ENCODE measurements at places on chromosomes 4 and X.
A peak's percentile ranks its signal among the peaks of the same experiment; 100 is the strongest.

GRCh38 chr4:94523617-94524016 is 71.9 kb downstream of the PDLIM5 start:
- DNase-seq, result no peak

DNA sequence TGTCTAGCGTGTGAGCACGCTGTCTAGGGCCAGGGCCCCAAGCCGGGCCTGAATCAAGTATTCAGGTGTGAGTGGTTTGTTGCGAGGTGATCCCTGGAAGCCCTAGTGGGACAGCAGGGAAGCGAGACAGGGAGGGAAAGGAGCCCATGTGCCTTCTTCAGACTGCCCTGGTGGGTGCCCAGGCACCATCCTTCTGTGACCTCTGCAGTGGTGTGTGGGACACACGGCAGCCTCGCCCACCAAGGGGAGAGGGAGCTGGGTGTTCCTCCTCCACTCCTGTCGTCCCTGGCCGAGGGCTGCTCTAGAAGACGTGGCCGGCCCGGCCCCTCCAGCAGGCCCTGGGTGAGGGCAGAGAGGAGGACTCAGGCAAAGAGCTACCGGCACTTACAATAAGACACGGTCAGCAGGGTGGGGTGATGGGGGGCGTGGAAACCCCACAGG is 47.4 kb downstream of the HTRA3 start:
- DNase-seq, result no peak

DNA sequence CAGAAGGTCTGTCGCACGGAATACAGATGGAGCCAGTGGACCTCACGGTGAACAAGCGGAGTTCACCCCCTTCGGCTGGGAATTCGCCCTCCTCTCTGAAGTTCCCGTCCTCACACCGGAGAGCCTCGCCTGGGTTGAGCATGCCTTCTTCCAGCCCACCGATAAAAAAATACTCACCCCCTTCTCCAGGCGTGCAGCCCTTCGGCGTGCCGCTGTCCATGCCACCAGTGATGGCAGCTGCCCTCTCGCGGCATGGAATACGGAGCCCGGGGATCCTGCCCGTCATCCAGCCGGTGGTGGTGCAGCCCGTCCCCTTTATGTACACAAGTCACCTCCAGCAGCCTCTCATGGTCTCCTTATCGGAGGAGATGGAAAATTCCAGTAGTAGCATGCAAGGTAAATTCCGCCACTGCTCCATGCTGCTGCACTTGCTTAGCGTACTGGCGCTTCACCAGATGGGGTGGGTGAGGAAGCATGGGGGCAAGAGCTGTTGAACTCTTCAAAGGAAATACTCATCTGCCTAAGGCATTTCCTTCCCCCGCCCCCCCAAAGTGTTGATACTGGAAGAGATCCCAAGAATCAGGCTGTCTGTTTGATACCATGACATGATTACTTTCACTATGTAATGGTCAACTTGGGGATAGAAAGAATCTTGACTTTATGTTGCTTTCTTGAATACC is 24.8 kb downstream of the KLF3 start:
- no peak for DNase-seq

GRCh38 chr4:174989791-174990190 is 71.6 kb downstream of the ADAM29 start:
- DNase-seq, result no peak

GRCh38 chrX:154724993-154725756 is 25.7 kb downstream of the GAB3 start:
- no peak for DNase-seq

DNA sequence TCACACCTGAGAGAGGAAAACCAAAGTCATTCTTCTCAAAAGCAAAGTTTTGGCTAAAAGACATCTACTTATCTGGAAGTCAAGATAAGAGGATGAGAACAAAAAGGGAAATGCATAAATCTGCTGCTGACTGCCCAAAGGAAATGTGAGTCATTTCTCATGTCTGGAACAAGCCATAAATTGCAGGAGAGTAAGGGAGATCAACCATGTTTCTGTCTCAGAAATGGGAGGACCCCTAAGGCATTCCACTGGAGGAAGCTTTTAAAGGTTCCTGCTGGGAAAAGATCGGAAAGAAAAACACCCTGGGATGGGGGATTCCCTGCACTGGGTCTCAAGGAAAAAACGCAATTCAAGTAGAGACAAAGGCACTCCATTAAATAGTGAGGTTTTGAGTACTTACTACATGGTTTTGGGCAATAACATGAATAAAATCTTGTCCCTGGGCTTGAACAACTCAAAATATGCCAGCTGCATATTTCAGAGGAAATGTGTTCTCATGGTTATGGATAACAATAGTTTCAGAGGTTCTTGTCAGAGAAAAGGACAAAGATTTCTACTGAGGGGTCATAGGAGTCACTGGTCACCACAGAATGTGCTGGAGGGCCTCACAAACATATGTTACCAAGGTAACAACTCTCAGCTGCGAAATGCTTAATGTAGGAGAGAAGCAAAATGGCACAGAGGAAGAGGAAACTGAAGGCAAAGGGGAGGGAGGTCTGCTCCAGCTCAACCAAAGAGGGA is 19.3 kb downstream of the GPR143 start:
- no peak for DNase-seq

DNA sequence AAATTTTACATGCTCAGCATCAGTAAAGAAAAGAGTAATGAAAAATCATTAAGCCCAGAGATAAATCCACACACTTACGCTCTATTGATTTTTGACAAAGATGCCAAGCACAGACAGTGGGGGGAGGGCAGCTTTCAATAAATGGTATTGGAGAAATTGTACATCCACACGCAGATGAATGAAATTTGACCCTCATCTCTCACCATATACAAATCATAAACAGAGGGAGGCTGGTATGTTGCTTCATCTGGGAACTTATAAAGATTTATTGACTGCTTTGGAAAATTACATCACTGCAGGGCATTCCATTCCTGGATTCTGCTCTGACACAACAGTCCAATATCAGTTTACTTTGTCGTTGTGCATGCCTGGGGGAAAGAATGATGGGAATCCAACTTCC is 58.4 kb upstream of the XAGE1A start:
- DNase-seq, result no peak

- DNase-seq, result no peak
Measured at GRCh38 chr4:1793940-1794808, 1.1 kb downstream of the FGFR3 start.

DNA sequence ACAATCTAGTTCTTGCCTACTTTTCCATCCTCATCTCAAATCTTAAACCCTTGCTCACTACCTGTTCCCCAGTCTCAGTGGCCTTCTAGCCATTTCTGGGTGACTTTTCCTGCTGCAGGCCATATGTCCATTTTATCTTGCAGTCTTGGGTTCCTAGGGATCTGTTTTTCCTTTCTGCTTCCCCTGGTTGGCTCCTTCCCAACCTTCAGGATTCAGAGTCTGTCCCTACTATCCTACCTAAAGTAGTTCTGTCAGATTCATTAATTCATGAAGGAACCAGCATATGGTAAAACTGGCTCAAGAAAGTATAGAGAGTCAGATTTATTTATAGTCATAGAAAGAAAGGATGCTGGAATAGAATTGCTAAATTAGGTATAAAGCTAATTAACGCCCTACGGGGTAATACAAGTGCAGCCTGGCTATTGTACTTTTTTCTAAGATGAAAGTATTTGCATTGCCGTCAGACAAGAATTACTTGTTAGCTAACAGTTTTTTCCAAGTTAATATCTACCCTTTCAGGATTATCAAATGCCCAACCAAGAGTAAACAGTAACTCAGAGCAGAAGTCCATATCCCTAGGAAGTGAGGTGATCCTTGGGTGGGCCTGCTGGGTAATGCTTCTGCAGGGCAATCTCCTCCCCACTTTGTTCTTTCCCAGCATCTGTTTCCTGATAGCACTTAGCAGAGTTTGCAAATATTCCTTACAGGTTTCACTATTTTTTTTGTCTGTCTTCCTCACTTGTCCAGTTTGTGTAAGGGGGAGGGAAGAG is 63.6 kb downstream of the REPS2 start:
- DNase-seq, result no peak

GRCh38 chr4:99653916-99654315 is 3.7 kb downstream of the C4orf54 start:
- DNase-seq, result no peak

DNA sequence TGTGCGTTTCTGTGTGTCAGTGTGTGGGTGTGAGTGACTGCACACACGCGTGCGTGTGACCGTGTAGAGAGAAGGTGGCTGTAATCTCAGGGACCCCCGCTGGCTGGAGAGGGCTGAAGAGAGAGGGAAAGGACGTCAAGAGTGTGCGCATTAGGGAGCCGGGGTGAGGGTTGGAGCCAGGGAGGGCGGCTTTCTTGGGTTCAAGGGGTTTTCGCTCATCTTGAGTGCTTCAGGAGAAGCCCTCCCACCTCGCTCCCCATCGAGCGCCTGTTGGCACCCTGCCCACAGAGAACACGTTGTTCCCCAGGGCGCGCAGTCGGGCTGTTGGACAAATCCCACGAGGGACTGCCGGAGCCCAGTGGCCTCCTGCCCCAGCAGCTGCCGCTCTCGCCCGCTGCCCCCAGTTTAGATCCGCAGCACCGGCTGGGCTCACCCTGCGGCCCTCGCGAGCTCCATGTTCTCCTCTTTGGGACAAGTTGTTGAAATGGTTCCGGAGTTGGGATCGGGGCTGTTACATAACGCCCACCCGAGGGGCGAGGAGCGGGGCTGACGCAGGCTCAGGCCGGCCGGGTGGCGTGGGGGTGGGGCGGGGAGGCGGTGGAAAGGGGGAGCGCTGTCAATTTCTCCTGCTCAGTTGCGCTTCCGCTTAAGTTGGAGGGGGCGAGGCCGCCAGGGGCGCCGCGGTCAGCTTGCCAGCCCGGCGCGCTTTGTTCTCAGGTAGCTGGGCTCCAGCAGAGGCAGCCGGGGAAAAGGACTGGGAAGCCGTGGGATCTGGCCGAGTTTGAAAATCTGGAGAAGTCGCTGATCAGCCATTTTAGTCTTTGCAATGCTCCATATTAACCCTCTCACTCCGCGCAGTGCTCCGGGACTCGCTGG is 1.6 kb downstream of the GRIA2 start:
- DNase-seq, result peak; percentile 69

- no peak for DNase-seq
Measured at GRCh38 chr4:100889898-100890297, 372.1 kb upstream of the EMCN start.

DNA sequence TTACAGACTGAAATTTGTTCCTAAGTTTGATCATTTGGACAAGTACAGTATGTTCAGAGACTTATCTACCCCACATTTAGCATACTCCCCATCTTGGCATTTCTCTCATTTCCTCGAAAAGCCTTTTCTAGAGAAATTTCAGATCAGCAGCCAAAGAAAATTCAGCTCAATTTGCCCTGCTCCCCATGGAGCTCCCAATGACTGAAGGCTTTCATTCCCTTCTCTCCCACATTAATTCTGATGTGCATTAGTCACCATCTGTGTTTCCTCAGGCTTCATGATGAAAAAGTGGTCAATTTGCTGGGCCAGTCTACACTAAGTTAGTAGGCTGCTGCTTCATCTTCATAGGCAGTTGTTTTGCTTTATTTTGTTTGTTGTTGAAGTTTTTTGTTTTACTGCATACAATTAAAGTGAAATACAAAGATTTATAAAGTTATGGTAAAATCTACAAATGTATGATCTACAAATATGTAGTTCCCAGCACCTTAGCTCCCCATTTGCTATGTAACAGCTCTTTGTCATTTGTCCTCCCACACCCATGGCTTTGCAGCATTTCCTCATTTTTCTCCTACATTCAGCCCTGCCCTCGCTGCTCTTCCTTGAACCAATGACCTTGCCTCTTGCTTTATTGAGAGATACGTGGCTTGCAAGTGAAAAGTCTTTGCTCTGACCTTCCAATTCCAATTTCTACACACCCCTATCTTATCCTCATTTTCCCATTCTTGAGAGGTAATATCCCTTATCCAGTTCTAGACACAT is 193.9 kb downstream of the ANAPC10 start:
- DNase-seq, result no peak

- no peak for DNase-seq
Measured at GRCh38 chrX:118773782-118774181, 46.4 kb downstream of the IL13RA1 start.

DNA sequence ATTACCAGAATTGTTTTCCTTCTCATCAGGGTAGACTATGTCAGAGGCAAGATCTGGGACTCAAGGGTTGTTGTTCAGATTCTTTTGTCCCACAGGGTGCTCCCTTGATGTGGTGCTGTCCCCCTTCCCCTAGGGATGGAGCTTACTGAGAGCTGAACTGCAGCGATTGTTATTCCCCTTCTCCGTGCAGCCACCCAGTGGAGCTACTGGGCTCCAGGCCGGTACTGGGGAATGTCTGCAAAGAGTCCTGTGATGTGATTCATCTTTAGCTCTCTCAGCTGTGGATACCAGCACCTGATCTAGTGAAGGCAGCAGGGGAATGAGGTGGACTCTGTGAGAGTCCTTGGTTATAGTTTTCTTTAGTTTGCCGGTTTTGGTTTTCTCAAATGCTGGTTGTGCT is 247.4 kb upstream of the HAND2 start:
- DNase-seq, result no peak

GRCh38 chr4:25439918-25440477 is 62.9 kb downstream of the ANAPC4 start:
- peak; percentile 37 for DNase-seq

GRCh38 chrX:143231492-143231891 is 205.8 kb downstream of the SPANXN4 start:
- no peak for DNase-seq

DNA sequence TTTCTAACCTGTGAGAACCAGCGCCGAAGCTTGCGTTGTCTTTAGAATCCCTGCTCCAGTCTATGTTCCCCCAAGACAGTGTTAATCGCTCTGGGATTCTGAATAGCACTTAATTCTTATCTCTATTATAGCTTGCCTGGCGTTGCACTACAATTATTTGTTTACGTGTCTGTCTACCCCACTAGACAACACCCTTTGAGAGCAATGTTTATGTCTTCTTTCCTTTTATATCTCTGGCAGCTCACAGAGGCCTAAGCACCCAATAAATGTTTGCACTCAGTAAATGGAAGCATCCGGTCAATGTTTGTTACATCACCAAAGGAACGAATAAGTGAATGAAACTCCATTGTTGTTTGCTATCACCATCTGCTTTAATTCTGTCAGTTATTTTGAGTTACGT is 4.8 kb upstream of the NHS start:
- DNase-seq, result no peak

- DNase-seq, result no peak
Measured at GRCh38 chr4:617644-618641, 7.4 kb upstream of the PDE6B start.

GRCh38 chrX:119537487-119537886 is 27.7 kb downstream of the STEEP1 start:
- DNase-seq, result no peak
